ENCODE measurements at places on chromosomes 5 and 9. TPM values are rescaled to one million over a fixed set of nuclear protein-coding genes. Genes with fewer than 3 reads are reported as not detected.

The FOXD4 gene
- 0.10 TPM for total RNA-seq

DNA sequence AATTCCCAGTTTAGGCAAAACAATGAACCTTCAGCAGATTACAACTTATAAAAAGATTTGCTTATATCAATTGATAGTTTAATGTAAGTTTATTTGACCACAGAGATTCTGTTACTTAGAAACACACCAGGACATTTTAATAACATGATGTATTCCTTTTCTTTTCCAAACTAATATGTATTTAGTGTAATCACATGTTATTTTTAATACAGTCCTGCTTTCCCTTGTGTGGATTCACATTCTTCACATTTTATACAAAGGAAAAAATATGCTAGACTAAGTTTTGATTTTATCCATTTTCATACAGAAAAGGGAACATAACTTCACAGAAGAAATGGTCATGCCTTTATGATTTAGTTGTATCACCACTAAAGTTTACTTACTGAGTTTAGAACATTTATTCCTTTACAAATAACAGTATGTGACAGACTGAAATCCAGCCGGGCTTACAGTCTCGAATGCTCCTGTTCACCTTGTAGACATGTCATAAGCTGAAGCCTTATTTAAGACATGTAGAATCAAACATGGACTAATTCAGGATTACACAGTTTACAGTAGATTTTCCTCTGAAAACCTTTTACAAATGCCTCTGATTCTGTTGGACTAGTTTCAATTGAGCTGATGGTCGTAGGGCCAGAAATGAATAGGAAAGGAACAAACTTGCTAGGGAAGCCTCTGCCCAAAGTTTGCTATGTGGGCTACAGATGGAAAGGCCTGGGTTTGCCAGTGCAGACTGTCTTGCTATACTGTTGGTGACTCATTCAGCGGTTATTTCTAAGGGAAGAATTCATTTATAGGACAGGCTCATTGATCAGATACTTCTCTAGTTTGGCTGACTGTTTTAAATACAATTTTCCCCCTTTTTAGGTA is 6.6 kb upstream of the ASPN start:
- DNase-seq, result no peak

The ANKRD31 gene
- 0.10 TPM for total RNA-seq

- no peak for DNase-seq
These were observed 374.7 kb downstream of the ZSWIM6 start for GRCh38 chr5:61706751-61707150.

DNA sequence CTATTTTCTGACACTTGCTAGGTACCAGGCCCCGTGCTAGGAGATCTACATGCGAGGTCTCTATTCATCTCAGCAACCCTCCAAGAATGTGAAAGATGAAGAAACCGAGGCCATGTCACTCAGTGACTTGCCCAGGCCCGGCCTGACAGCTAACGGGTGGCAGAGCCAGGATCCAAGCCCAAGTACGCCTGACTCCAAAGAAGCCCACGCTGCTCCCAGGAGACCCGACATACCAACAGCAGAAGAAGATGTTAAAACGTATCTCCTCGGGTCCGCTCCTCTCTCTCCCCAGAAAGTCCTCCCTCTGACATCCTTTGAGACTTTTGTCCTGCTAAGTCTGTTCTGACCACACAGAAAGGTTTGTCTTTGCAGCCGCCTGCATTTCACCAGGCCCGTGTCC is 65.2 kb downstream of the CRB2 start:
- DNase-seq, result no peak

GRCh38 chr5:126483156-126483555 is 59.9 kb downstream of the GRAMD2B start:
- no peak for DNase-seq

DNA sequence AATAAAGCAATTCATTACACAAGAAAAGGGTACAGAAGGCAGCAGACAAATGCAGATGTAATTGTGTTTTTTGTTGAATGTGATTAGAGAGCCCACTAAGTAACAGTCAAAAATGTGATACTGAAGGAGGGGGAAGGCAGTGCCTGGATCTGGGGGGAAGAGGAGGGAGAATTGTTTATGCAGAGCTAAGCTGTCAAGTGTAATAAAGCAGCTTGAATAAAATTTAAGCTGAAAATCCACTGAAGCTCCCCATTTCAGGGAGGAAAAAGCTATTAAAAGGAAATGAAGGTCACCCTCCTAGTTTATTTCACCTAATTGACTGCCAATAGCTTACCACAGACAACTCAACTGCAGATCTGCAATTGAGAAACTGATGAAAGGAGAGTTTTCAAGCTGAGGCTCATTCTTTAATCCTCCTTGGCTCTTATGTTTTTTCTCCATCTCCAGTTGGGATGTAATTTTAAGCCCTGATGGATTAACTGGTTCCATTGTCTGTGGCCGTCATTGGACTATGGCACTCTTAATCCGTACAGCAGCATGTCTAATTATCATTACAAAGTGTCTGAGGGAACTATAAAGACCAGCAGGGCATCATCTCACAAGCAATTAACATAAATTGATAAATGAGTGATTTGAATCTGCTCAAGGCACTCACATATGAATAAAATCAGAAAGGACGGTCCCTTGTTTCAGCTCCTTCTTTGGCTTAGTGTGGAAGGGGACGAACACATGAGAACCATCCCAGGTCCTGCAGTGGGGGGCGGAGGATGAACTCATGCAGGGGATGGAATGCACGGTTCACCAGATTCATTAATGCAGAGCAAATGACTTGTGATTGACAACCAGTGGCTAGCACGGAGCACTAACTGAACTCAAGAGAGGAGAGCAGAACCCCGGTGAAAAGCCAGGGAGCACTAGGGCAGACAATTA is 38.5 kb downstream of the TLE1 start:
- DNase-seq, result no peak

GRCh38 chr9:37920471-37921167 is 16.7 kb upstream of the SLC25A51 start:
- DNase-seq, result no peak

The AMBP gene
- not detected for total RNA-seq

DNA sequence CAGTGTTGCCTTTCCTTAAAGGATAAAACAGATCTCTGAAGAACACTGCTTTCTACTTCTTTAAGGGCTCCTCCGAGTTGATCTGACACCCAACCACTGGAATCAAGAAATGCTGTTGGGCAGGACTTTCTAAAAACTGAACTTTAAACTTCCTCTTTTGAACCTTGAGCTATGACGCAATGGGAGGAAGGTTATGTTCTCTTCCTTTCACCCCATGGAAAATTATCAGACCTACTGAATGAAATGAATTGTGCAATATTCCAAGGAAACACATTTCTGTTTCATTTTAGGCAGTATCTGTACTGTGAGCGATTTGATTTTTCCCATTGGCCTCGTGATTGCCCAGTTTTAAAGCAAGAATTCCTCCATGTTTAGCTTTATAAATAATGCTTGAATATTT is 206.0 kb upstream of the PRR16 start:
- no peak for DNase-seq

- DNase-seq, result no peak
These were observed 176.1 kb downstream of the ATPSCKMT start for GRCh38 chr5:10073441-10074104.

The RNF183 gene
- not detected for total RNA-seq

DNA sequence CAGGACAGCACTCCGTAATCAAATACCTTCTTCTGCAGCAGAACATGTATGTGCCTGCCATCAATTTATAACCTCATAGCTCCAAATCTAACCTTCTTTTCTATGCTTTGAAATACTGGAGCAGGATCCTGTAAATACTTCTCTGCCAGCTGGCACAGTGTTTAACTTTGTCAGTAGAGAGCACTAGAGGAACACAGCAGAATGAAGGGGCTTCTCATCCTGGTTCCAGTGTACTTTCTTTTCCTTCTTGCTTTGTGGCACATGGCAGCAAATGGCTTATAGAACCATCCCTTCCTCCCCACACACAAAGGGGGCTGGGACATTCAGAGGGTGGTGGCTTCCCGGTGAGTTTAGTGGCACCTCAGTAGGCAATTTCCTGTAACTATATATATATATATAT is 3.8 kb upstream of the FBXW11 start:
- DNase-seq, result no peak

GRCh38 chr9:5430912-5431311 is 6.8 kb downstream of the PLGRKT start:
- no peak for DNase-seq

- no peak for DNase-seq
These were observed 920.5 kb downstream of the TLE4 start for GRCh38 chr9:80492221-80492620.

- DNase-seq, result no peak
These were observed 129.8 kb upstream of the IL12B start for GRCh38 chr5:159459951-159460538.

- no peak for DNase-seq
These were observed 70.3 kb downstream of the SH3RF2 start for GRCh38 chr5:146006470-146007190.

The PDE8B gene
- total RNA-seq, result not detected

The PCSK1 gene
- not detected for total RNA-seq

The ARSI gene
- 4.7 TPM for total RNA-seq

The NPM1 gene
- total RNA-seq, result 2,005 TPM

GRCh38 chr5:115366223-115366622 is 69.8 kb upstream of the CCDC112 start:
- DNase-seq, result peak; percentile 90

The PKD2L2 gene
- total RNA-seq, result not detected

DNA sequence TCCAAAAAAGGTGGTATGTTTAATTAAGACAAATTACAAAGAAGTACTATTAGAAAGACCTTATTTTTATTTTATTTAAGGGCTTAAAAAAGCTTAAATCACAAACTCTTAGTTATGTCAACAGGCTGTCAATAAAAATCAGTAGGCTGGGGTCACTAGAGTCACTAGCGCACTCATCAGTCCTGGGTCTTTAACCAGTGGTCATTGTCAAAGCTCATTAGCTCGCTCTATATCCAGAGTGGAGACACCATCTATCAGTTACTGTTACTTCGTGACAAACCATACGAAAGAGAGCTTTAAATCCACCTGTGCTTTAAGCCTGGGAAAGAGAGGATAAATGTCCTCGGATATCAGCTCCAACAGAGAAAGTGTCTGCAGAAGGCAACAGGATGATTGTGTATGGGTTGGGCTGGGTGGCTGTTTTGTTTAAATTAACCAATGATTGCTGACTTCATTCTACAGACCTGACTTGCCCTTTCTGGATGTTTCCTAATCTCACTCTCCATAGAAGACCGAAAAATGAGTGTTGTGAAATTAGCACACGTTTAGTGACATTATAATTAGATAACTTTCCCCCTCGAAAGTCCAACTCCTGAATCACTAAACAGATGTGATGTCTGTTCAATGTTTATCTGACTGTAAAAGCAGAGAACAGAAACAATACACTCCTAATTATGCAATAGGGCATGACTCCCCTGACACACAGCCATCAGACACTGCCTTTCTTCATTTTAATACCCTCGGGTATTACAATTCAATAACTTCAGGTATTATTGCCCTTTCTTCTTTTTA is 123.6 kb upstream of the TNPO1 start:
- no peak for DNase-seq

DNA sequence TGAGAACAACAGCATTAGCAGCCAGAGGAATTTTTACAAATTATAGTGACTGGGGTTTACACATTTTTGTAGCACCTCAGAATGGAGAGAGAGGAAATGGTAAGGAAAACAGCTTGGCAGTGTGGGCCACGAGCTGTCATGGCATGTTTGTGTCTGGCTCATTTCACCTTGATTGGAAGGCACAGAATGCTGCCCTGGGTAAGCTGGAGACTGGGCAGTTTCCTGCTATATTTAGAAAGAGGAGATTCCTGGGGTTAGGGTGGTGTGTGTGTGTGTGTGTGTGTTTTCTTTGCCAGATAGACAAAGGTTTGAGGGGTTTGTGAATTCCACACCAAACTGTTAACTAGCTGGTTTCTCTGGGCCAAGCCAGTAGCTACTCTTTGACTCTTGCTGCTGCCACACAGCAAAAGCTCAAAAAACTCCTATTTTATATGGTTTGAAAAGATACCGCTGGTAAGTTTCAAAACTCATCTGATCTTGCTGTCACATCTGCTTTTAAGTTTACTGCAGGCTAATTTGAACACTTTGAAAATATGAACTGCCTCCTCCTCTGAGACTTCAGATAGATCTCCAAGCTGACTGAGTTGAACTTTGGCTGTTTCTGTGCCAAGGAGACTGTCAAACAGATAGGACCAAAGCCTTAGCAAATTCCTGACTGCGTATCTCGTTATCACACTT is 9.1 kb downstream of the ARHGAP26 start:
- DNase-seq, result peak; percentile 78

The HSPB3 gene
- total RNA-seq, result not detected

The FLT4 gene
- 0.17 TPM for total RNA-seq

The ENTREP1 gene
- 0.25 TPM for total RNA-seq

DNA sequence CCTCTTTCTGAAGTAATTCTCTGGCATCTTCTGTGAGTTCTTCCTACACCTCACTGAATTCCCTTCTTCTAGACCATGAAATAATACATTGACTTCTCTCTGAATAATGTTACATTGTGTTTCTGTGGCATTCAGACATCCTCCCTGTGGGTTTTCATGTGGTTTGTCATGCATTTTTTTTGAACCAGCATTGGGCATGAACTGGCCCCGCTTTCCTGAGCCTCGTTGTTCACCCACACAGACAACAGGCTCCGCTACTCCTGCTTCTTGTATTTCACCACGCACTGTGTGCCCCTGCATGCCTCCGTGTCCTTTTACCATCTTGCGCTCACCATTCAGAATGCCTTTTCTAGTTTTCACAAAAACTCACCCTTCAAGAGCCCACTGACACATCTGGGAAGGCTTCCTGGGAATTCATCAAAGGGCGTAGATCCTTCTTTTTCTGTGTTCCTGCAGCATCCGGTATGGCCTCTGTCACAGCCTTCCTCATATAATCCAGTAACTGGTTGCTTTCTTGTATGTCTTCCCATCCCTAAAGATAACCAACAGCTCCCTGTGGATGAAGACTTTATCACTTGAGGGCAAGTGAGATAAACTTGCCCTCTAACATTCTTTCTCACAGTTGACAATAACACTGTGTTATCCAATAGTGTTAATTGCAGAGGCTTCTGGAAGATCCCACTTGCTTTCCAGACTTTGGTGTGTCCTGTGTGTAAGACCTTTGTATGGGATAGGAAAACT is 51.5 kb upstream of the ADAMTSL1 start:
- DNase-seq, result no peak

The BASP1 gene
- 83.8 TPM for total RNA-seq

The GMCL2 gene
- not detected for total RNA-seq

The FASTKD3 gene
- 13.2 TPM for total RNA-seq

DNA sequence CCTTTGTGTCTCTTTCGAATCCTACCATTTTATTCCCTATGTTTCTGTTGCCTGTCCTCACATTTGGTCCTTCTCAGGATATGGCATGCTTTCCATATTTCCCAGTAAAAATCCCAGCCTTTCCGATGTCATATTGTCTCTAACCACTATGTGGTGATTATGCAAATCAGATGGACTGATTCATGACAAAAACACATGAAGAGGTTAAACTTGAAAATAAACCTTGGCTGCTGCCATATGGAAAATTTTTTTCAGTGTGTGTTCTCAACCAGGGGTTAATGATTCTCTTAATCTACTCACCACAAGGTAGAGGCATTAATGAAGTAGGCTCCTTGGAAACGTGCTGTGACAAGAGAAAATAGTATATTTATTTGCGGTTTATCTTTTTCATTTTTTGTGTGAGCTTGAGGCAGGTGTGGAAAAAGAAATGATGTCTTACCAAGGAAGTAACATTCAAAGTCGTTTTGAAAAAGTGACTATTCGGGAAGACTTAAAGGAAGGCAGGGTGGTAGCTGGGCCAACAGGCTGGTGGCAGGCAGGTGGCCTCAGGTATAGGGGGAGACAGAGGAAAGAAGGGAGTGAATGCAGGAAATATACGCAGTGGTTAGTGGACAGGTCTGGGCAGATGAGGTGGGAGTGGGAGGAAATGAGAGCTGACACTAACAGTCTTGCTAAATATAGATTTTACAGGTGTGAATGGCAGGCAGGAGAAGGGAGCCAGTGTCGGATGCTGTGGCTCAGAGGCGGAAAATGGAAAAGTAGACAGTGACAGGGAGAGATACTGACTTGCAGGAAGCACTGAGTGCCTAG is 46.2 kb downstream of the DMRT2 start:
- DNase-seq, result no peak
